ENCODE measurements at places on chromosomes 6 and 20. TPM values are rescaled to one million over a fixed set of nuclear protein-coding genes. Genes with fewer than 3 reads are reported as not detected.

- H3K27ac ChIP-seq, result no peak overlapping the region
- no peaks in the 10 kb centered on the region for H3K27me3 ChIP-seq
- H3K4me3 ChIP-seq, result no peak overlapping the region
- H3K36me3 ChIP-seq, result no peaks in the 10 kb centered on the region
- DNase-seq, result no peak
Measured at GRCh38 chr20:38311091-38311490, 7.1 kb downstream of the BPI start.

- DNase-seq, result no peak
- H3K27ac ChIP-seq, result no peak overlapping the region
- H3K36me3 ChIP-seq, result no peaks in the 10 kb centered on the region
- H3K27me3 ChIP-seq, result no peaks in the 10 kb centered on the region
Measured at GRCh38 chr6:109762166-109762565, 71.1 kb downstream of the FIG4 start.

DNA sequence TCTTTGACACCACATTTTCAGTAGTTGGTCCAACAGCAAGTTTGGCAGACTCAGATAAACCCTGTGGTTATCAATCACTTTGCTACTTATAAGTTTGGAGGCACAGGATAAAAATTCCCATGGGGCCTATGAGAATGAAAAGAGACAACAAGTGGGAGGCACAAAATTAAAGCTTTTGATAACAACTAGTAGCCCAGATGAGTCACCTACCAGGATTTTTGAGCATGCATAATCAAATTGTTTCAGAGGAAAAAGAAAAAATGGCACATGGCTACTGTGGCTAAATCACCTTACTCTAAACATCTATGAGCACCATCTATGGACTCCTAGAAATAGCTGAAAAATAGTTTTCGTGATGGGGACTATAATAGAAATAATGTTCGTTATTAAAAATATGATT lies 40.8 kb upstream of the BMP5 start:
- no peak overlapping the region for H3K27ac ChIP-seq
- H3K4me3 ChIP-seq, result no peak overlapping the region
- no peaks in the 10 kb centered on the region for H3K4me1 ChIP-seq

The LY6G5B gene
- total RNA-seq, result 2.8 TPM

The DYNLT2 gene
- 4.7 TPM for total RNA-seq

The UTRN gene
- 44.3 TPM for total RNA-seq

GRCh38 chr6:127023001-127023778 lies 95.3 kb upstream of the RSPO3 start:
- H3K4me1 ChIP-seq, result no peaks in the 10 kb centered on the region
- no peak overlapping the region for H3K27ac ChIP-seq

- no peak for DNase-seq
- H3K27ac ChIP-seq, result no peak overlapping the region
- H3K4me3 ChIP-seq, result no peak overlapping the region
Measured at GRCh38 chr6:79605061-79605460, 26.1 kb upstream of the SH3BGRL2 start.

DNA sequence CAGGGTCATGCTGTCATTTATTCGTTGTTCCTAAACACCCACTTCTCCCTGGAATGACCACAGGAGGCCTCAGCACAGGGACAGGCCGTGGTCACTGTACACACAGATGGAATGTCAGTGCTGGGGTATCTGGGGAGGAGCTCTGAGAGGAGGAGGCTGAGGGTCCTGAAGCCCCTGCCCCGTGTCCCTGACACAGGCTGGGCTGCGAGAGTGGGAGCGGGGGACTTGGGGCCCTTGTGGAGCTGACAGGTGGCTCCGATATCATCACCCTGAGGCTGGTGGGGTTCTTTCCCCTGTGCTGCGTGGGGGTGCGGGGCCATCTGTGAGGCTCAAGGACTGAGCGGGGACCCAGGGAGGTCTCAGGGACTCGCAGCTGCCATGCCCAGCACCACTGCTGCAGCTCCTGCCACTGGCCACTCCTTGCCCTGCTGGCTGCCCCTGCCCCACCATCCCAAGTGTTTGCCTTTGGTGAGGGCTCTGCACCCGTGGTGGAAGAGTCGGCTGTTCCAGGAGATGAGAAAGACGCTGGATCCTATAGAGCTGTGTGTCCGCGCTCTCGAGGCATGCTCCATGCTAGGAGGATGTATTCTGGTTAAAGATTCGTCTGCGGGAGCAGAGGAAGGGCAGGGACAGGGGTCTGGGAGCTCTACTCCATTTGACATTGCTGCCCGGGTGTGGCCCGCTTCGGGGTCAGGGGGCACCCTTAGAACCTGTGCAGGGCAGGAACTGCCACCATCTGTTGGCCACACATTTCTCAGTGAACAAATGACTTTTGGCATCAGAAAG lies 18.9 kb downstream of the NPEPL1 start:
- no peak overlapping the region for H3K27ac ChIP-seq
- no peaks in the 10 kb centered on the region for H3K27me3 ChIP-seq
- no peaks in the 10 kb centered on the region for H3K36me3 ChIP-seq
- peaks cover 1% of the 10 kb centered on the region for H3K4me1 ChIP-seq
- DNase-seq, result no peak

GRCh38 chr20:846894-847278 lies 13.4 kb downstream of the FAM110A start:
- H3K27me3 ChIP-seq, result peaks cover 43% of the 10 kb centered on the region
- no peak for DNase-seq
- no peaks in the 10 kb centered on the region for H3K36me3 ChIP-seq
- H3K27ac ChIP-seq, result no peak overlapping the region
- H3K4me1 ChIP-seq, result peaks cover 22% of the 10 kb centered on the region

DNA sequence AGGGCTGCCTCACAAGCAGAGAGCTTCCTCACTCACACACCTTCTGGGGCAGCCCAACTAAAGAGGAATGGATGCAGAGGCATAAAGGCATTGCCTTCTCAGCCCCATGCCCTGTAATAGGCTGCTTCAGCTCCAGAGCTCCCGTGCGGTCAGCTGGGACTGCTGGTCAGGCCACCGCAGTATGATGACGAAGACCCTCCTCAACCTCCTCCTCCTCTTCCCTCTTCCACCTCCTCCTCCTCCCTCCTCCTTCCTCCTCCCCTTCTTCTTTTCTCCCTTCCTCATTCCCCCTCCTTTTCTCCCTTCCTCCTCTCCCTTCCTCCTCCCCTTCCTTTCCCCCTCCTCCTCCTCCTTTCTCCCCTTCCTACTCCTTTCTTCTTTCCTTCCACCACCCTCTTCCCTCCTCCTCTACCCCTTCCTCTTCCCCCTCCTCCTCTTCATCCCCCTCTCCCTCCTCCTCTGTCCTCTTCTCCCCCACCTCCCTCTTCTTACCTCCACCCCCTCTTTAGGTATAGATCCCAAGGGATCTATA lies 465.3 kb upstream of the CDH4 start:
- H3K4me1 ChIP-seq, result no peaks in the 10 kb centered on the region
- H3K36me3 ChIP-seq, result no peaks in the 10 kb centered on the region
- H3K27me3 ChIP-seq, result no peaks in the 10 kb centered on the region
- H3K4me3 ChIP-seq, result no peak overlapping the region

GRCh38 chr6:63882208-63882607 lies 246.6 kb downstream of the PHF3 start:
- DNase-seq, result peak; percentile 42
- H3K4me3 ChIP-seq, result no peak overlapping the region
- no peak overlapping the region for H3K27ac ChIP-seq
- H3K36me3 ChIP-seq, result no peaks in the 10 kb centered on the region
